ENCODE measurements at places on chromosomes 16 and 17. TPM values are rescaled to one million over a fixed set of nuclear protein-coding genes. Genes with fewer than 3 reads are reported as not detected.

GRCh38 chr17:50177983-50178834, 12.4 kb downstream of the SGCA start:
- DNase-seq, result peak; percentile 80

The HSD11B2 gene
- 14.8 TPM for polyA plus RNA-seq

GRCh38 chr17:65820306-65820705, 258.9 kb upstream of the AXIN2 start:
- no peak for DNase-seq

GRCh38 chr17:34757106-34757505, 177.7 kb downstream of the TMEM132E start:
- DNase-seq, result no peak

GRCh38 chr16:55853114-55853513, 20.2 kb upstream of the CES1 start:
- no peak for DNase-seq

DNA sequence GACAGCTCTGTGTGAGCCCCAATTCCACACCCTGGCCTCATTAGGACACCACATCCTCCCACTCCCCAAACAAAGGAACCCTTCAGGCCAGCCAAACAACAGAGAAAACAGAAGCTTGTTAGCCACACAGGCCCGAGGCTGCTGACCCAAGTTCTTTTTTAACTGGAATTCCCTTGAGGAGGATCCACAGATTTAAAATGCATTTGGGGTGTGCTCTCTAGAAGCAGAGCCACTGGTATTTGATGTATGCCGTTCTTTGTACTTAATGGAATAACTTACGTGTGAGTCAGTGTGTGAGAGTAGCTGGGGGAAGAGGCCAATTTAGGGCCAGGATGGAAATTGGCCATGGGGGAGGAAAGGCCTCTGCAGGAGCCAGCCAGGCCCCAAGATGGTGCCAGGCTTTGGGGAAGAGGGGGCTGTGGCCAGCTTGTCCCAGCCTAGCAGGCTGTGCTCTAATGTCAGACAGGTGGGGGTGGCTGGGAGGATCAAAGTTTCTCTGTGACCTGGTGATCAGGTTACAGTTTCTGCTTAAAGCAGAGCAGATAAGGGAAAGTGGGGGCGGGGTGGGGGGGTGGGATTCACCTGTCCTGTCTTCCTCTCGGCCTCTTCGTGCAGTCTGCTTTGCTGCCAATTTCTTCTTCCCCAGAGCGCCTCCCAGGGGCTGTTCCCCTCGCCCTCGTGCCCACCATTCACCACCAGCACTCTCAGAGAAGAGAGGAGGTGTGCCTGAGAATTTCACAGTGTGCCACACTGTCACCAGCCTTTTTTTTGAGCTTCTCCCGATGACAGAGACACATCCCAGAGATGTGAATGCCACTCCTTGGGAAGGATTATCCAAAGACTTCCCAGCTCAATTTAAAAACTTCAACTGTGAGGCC, 50.8 kb downstream of the TOM1L2 start:
- DNase-seq, result peak; percentile 90

DNA sequence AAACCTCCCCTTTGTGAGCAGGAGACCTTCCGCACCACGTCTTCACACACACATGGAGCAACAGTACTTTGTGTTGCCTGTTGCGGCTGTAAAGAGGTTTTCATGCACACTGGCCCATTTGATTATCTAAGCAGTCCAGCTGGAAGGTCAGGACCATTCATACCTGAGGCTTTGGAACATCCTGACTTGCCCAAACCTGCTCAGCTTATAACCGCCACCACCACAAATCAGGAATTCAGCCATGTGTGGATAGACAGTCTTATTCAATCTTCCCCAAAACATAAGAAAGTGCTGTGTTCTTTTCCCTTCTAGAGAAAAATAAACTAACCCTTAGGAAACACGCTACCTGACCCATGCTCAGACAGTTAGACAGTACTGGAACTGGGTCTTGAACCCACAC, 81.6 kb upstream of the XYLT1 start:
- DNase-seq, result no peak

The TSPOAP1 gene
- polyA plus RNA-seq, result 6.3 TPM

DNA sequence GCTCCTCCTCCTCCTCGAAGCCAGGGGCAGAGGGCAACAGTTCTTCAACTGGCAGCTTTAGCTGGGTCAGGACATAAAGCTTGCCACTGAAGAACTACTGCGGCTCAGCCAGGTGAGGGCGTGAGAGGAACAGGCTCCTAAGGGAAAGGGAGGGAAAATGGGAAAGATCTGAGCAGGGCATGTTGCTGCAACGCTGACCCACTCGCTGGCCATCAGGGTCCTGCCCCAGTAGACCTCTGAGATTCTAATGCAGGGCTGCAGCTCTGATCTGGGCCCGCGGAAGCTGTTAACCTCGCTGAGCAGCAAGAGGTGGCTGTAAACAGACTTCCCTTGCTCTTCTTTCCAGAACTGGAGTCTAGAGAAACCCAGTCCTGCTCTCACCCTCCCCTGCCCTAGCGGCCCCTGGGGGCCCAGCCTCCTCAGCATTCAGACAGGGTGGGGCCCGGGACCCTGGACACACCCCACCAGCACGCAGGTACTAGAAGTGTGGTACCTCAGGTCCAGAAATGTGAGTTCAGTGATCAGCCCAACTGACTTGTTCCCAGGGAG, 3.8 kb upstream of the TLCD2 start:
- peak; percentile 92 for DNase-seq

The TVP23B gene
- polyA plus RNA-seq, result 26.3 TPM

The SBK1 gene
- polyA plus RNA-seq, result 25.5 TPM

The ASGR2 gene
- polyA plus RNA-seq, result not detected

GRCh38 chr16:86244936-86245335, 265.4 kb upstream of the FOXF1 start:
- DNase-seq, result no peak

DNA sequence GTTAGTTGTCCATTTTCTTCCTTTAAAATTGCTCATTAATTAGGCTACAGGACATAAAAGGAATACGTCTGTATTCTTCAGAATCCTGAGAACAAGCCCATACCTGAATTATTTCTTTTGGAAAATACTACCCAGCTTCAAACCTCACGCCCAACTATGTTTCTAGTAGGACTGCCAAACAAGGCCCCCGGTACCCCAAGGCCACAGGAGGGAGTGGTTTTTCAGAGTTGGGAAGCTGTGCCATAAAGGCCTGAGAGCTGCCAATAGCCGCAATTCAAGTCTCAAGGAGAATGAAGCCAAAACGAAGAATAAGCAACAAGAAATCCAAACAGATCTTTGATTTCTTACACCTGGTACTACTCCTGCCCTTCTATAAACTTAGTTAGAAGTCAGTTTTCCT, 48.3 kb downstream of the UBE2G1 start:
- peak; percentile 41 for DNase-seq

DNA sequence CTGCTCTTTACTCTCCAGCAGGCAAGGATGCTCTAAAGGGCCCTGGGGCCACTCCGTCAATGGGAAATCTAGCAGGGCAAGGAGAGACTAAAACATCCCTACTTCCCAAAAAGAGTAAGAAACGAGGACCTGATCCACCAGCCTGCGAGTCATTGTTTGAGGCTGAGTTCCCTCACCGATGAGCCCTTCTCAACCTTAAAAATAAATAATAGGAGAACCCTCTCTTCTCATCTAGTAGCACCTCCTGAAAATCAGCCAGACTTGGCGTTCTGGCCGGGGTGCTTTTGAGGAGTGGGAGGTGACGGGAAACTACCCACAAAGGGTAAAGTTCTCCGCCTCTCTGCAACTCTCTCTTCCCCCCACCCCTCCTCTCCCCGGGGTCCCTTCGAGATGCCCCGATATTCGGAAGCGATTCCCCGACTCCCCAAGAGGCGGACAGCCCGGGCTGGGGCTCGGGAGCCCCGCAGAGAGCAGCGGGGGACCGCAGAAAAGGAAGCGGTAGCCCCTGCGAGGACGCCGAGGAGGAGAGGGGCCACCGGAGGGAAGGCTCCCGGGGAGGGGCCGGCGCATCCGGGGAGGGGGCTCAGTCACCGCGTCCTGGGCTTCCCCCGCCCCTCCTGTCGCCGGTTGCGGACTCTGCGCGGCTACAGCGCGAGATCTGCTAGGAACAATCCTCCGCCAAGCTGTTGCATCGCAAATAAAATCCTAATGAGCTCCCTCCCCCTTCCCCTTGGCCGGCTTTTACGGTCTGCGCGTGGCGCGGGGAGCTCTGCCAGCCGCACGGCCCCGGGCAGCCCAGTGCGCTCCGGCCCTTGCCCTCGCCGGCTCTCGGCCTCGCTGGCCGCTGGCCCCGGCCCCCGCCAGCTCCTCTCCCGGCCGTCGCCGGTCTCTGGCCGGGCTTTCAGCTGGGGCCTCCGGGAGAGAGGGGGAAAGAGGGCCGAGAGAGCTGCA, 1.3 kb downstream of the HOXB9 start:
- peak; percentile 82 for DNase-seq

DNA sequence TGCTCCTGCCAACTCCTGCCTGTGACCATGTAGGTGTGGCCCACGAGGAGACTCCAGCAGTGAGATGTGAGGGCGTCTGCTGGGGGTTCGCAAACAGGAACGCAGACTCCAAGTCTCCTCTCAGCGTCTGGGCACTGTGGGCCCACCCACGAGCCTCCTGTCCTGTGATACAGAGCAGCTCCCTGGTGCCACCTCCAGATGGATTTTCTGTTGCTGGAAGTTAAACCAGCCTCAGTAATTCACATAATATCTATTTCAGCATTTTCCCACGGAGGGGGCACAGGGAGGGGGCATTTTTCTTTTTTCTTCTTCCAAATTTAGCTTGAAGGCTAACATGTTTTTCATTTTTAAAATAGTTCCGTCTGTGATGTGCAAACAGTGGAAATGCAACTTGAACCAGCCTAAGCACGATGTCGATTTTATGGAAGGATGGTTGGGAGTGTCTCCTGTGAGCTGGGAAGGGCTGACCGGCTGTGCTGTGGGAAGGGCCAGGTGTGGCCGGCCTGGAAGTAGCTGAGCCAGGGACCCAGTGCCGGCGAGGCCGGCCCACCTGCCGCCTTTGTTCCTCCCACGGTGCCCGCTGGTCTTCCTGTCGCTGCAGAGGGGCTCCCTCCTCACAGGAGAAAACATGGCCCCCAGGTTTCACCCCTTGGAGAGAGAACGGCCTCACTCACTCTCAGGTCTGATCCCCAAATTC, 3.9 kb upstream of the RAB40B start:
- DNase-seq, result no peak

DNA sequence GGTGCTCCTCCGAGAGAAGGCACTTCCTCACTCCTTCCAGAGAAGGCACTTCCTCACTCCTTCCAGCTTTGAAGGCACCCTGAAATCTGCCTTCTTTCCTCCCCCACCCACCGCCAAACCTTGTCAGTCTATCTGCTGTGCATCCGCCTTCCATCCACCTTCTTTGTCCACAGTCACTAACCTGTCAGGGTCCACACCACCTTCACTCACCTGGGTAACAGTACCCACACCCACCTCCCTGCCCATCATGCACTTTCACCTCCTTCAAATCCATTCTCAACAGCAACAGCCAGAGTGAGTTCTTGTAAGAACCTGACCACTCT, 5.2 kb downstream of the CCDC102A start:
- no peak for DNase-seq

The CCL23 gene
- polyA plus RNA-seq, result not detected

The PRR29 gene
- polyA plus RNA-seq, result 0.24 TPM

DNA sequence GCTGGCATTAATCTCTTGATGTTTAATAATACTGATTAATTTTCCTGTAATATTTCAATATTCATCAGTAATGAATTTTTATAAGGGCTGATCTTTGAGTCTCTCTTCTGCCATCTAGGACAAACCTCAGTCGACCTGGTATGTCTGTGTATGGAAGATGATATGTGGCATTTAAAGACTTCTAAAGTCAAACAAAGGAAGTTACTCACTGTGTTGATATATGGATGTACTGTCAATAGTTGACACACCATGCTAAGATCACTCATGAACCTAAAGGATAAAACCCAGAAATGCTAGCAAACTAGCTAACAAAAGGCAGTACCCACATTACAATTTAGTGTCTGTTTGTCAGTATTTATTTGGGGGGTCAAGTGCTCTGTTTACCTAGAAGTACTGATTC, 380.7 kb upstream of the GOT2 start:
- DNase-seq, result no peak

DNA sequence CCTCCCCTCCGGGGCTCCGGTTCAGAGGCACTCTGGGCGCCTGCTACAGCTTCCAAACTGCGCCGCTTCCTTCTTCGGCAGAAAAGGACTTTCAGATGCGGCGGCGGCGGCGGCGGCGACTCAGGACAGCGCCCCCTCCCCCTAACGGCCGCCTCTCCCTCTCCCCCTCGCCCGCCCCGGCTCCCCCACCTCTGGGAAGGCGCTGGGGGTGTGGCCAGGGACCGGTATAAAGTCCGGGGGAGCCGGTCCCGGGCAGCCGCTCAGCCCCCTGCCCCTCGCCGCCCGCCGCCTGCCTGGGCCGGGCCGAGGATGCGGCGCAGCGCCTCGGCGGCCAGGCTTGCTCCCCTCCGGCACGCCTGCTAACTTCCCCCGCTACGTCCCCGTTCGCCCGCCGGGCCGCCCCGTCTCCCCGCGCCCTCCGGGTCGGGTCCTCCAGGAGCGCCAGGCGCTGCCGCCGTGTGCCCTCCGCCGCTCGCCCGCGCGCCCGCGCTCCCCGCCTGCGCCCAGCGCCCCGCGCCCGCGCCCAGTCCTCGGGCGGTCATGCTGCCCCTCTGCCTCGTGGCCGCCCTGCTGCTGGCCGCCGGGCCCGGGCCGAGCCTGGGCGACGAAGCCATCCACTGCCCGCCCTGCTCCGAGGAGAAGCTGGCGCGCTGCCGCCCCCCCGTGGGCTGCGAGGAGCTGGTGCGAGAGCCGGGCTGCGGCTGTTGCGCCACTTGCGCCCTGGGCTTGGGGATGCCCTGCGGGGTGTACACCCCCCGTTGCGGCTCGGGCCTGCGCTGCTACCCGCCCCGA, at the start of gene IGFBP4:
Gene IGFBP4 (plus strand): TSS at position 255 of the 792 bp plus-strand sequence. CDS start 286 bp downstream, at position 541.
- DNase-seq, result peak; percentile 91

The TUBB3 gene
- polyA plus RNA-seq, result 149 TPM

The FAM117A gene
- polyA plus RNA-seq, result 21.3 TPM
